ENCODE measurements at places on chromosomes 1 and 21.
A peak's percentile ranks its signal among the peaks of the same experiment; 100 is the strongest.

DNA sequence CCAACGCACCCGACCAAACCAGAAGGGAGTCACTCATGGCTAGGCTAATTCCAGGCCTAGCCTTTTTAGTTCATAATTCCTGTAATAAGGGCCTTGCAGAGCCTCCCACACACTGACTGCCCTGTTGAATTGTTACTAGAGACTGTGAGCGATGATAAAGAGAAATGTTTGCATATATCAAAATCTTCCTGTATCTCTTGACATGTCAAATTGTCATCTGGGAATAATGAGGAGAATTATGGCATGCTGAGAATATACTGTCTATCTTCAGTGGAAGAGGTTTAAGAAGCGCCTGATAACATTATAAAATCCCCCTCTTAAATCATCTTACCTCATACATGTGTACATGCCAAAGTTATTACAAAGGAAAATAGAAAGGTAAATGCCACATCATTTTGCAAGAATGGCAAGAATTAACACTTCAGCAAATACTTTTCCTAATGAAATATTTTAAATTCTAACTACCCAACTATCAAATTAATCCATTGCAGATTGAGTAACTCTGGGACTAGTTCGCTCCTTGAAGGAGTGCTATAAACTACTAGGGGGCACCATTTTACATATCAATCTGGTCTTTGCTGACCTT is 144.1 kb downstream of the CENPF start:
- peak; percentile 36 for DNase-seq

- peak; percentile 14 for DNase-seq
Observed at GRCh38 chr1:17903386-17903785, 148.3 kb downstream of the ACTL8 start.

DNA sequence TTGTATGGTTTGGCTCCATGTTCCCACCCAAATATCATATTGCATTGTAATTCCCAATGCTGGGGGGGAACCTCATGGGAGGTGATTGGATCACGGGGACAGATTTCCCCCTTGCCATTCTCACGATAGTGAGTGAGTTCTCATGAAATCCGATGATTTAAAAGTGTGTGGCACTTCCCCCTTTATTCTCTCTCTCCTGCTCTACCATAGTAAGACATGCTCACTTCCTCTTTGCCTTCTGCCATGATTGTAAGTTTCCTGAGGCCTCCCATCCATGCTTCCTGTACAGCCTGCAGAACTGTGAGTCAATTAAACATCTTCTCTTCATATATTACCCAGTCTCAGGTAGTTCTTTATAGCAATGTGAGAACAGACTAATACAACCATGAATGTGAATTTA is 211.6 kb upstream of the NR5A2 start:
- DNase-seq = no peak

- peak; percentile 93 for DNase-seq
Observed at GRCh38 chr1:207240325-207241101, 81.0 kb upstream of the CD55 start.

DNA sequence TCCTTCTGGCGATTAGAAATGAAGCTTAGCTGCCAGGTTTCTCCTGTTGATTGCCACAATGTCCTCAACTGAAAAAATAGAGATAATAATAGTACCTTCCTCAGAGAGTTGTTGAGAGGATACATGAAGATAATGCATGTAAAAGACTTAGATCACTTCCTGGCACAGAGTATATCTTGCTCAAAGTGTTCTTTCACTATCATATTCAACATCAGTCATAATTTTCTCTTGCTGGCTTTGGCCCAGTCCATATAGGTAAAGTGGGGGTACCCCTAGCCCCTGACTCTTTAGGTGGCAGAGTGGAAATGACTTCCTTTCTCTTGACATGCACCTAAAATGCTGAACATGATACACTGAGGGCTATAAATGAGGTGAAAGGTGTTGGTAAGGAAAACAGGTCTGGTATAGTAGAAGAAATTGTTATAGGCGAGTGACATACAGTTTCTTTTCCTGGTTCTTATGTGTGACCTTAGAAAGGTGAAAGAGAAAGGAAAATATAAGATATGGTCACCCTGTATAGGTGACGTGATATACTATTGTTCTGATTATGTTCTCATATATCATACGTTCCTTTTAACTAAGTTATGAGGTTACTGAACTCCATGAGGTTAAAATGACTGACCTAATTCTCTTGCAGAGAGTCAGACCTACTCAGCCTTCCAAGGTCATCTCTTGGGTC is 209.9 kb upstream of the DEPDC1 start:
- DNase-seq = no peak

GRCh38 chr1:198913667-198914066 is 274.8 kb downstream of the PTPRC start:
- no peak for DNase-seq

GRCh38 chr1:9889411-9889810 is 20.7 kb downstream of the CTNNBIP1 start:
- DNase-seq = no peak

DNA sequence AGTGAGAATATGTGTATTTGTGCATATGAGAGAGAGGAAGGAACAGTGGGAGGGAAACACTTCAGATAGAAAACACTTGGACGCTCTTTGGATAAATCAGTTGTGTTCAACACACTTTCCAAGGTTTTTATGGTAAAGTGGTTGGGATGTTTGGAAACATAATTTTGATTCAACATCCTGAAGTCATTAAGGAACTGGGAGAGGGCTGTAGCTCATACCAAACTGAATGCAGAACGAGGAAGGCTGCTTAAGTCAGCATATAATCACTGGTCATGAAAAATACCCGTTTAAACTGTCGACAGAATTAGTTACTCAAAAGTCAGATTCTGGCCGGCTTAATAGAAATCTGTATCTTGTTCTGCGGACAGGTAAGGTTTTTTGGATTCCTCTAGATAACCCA is 14.9 kb downstream of the LIX1L start:
- DNase-seq = no peak

GRCh38 chr1:40839943-40840335 is 22.2 kb downstream of the CITED4 start:
- no peak for DNase-seq

DNA sequence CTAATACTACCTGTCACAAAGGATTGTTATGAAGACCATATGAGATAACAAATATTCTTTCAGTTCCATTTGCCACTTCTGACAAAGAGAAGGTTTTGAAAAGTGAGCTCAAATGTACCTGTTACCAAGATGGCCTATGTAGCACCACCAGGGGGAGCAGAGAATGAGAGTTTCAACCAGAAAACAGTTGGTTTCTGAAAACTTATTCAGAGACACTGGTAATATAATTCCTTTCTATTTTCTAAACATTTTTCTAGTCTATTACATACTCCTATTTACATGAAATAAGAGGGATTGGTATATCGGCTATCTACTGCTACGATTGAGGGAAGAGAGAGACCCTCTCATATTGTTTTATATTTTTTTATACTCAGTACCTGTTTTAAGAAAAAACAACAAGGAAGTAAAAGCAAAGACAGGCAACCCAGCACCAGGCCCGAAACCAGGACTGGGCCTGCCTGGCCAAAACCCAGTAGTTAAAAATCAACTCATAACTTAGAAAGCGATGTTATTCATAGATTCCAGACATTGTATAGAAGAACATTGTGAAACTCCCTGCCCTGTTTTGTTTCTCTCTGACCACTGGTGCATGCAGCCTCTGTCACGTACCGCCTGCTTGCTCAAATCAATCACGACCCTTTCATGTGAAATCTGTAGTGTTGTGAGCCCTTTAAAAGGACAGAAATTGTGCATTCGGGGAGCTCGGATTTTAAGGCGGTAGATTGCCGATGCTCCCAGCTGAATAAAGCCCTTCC is 48.3 kb downstream of the IL23R start:
- DNase-seq = peak; percentile 86

- DNase-seq = peak; percentile 87
Observed at GRCh38 chr1:112866151-112866550, 89.8 kb downstream of the SLC16A1 start.

GRCh38 chr1:97304366-97304765 is 582.8 kb downstream of the PTBP2 start:
- peak; percentile 16 for DNase-seq

DNA sequence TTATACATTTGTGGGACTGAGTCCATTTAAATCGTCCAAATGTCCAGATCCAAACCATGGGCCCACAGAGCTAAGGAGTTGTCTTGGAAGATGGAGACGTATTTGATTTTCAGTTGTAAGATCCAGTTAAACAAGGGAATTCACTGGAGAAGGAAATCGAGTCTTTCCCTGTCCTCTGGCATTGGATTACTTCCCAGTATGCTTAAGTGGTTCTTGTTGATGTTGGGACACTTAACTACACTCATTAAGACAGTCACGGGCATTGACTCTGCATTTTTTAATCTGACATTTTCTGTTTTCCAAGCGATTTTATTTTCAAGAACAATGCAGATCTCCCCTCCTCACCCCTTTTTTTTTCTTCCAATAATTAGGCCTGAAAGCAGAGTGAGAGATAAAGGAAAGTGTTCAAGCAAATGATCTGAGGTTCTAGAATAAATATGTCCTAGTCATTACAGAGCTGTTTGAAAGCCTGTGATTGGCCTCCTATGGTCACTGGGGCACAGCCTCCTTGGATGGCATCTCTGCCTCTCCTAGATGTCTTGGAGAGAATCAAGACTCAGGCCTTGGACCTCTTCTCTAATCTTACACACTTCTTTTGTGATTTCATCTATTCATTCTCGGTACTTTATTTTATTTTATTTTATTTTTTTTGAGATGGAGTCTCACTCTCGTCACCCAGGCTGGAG is 48.9 kb downstream of the CD247 start:
- DNase-seq = no peak

- peak; percentile 35 for DNase-seq
Observed at GRCh38 chr21:32386195-32386870, 6.5 kb downstream of the URB1 start.

GRCh38 chr21:43317959-43318358 is 109.0 kb downstream of the SIK1 start:
- no peak for DNase-seq

GRCh38 chr21:21196087-21196486 is 197.9 kb downstream of the NCAM2 start:
- no peak for DNase-seq

DNA sequence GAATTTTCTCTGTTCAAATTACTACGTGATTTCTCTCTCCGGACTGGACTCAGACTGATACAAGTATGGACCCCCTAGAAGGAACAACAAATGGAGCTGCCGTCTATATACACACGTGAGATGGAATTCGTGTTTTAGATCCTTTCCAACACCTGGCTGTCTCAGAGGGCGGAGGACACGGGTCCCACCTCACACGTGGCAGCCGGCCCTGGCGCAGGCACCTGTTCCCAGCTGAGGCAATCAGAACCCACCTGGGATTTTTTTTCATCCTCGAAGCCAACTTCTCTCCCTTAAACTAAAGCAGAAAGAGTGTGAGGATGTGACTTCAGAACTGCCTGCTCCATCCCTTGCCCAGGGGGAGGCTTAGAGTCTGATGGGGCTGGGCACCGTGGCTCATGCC is 34.1 kb upstream of the SCCPDH start:
- DNase-seq = no peak

DNA sequence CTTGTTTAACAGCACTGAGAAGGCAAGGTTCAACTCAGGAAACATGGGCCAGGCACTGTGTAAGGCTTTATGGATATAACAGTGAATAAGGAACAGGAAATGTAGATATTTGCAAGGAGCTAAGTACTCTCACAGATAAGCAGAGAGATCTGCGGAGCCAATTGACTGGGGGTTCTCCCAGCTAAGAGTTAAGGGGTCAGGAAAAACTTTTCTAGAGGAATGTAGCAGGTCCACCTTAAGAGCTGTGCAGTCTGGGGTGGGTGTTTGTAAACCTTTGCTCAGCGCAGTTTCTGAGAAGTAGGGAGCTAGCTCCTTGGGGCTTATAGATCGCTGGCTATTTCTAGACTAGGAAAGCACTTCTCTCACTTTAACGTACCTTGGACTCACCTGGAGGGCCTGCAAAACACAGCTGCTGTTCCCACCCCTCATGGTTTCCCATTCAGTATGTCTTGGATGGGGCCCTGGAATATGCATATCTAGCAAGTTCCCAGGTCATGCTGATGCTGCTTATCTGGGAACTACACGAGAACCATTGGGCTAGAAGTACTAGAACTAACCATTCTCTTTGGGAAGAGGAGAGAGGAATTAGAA is 51.7 kb downstream of the TLCD4 start:
- no peak for DNase-seq

DNA sequence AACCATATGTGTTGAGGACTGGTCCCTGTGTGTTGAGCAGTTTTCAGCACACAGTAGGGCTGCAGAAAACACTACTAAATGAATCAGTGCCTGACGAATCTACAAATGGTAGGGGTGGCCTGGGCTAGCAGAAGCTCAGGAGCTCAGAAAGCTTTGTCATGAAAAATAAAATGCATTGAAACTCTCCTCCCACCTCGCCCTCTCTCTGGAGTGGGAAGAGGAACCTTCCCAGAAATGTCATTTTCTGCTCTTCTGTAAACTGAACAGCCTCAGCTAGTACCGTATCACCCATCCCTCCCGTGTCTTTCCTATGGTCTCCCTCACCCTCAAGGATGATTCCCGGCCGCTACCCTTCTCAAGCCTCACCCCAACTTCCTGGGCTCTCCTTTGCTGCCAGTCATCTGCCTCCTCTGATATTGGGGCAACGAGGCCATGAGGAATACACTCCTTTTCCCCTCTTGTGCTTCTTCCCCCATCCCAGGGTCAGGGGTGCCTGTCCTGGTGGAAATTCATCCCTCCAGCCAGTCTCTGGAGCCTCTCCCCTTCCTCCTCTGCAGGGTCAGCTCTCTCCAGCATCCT is 734.5 kb downstream of the PTPRU start:
- no peak for DNase-seq

- DNase-seq = no peak
Observed at GRCh38 chr1:200681231-200681630, 11.5 kb upstream of the DDX59 start.

DNA sequence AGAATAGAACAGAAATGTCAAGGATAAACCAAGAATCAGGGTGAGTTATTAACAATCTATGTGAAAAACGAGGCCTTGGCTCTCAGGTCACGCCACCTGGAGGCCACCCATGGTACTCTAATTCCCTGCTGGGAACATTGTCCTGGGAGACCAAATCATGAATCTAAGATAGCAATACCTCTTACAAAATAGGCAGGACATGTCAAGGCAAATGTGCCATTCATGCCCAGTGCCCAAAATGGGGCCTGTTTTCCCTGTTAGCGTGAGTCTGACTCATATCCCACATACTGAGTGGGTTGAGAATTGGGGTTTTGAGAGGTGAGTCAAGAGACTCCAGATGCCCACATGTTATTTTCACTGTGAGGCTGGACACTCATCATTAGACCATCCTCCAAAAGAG is 380.8 kb downstream of the HHIPL2 start:
- DNase-seq = peak; percentile 94

- DNase-seq = no peak
Observed at GRCh38 chr1:85570446-85571180, 9.9 kb upstream of the CCN1 start.

GRCh38 chr1:22398656-22399420 is 52.8 kb upstream of the ZBTB40 start:
- no peak for DNase-seq

GRCh38 chr1:46094471-46095005 is 37.9 kb downstream of the PIK3R3 start:
- peak; percentile 75 for DNase-seq

DNA sequence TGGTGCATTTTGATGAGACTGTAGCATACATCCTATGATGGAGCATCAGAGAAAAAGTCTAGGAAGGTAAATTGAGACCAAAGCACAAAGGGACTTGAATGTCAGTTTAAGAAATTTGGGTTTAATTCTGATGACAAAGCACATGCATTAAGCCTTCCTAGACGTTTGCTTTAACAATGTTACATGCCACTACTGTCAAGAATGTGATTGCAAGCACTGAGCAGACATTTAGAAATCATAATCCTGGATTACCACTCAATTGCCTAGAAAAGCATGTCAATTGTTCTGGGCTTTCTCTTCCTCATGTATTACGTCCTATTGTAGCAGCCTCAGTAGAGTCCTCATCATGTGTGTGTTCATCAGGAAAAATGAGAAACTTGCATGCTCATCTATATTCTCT is 117.1 kb downstream of the ZNF281 start:
- no peak for DNase-seq

Data from renal cortical epithelial cell (primary cell).